ENCODE measurements at places on chromosomes 13 and 19.

GRCh38 chr13:106381091-106381490, 154.4 kb downstream of the EFNB2 start:
- no peak for DNase-seq

- no peak for DNase-seq
Measured at GRCh38 chr19:43682824-43683661, 13.1 kb upstream of the PLAUR start.

GRCh38 chr13:23922005-23922932, 25.0 kb upstream of the C1QTNF9B start:
- DNase-seq = no peak

DNA sequence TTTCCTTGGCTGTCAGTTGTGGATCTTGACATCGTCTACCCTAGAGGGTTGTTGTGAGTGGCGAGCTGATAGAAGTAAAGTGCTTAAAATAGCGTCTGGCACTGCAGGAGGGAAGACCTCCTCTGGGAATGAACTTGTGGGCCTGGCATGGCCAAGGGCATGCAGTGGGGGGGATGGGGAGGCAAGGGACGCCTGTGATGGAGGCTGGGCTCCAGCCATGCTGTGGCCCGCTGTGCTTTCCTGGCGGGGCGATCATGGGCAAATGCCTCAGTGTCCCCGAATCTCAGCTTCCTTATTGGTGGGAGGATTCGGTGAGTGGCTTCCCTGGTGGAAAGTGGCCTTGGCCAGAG, 10.7 kb downstream of the CARM1 start:
- no peak for DNase-seq

- DNase-seq = no peak
Measured at GRCh38 chr19:49758292-49758691, 4.8 kb downstream of the TSKS start.

- DNase-seq = no peak
Measured at GRCh38 chr13:83125791-83126190, 756.5 kb downstream of the SLITRK1 start.

- no peak for DNase-seq
Measured at GRCh38 chr19:7349961-7350711, 1.4 kb downstream of the ARHGEF18 start.

DNA sequence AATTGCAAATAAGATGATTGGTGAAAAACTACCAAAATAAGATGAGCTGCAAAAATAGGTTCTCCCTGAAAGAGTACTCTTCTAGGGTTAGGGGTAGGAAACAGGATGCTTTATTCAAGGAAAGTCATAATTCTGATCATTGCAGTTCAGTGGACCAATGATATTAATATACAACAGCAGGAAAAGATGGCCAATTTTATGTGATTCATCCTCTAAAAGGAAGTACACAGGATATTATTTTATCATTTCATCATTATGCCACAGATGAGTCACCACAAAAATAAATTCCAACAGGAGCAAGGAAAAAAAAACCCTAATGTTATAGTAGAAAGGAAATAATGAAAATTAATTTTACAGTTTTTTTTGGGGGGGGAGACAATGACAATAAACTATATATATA, 205.0 kb downstream of the NALCN start:
- no peak for DNase-seq

DNA sequence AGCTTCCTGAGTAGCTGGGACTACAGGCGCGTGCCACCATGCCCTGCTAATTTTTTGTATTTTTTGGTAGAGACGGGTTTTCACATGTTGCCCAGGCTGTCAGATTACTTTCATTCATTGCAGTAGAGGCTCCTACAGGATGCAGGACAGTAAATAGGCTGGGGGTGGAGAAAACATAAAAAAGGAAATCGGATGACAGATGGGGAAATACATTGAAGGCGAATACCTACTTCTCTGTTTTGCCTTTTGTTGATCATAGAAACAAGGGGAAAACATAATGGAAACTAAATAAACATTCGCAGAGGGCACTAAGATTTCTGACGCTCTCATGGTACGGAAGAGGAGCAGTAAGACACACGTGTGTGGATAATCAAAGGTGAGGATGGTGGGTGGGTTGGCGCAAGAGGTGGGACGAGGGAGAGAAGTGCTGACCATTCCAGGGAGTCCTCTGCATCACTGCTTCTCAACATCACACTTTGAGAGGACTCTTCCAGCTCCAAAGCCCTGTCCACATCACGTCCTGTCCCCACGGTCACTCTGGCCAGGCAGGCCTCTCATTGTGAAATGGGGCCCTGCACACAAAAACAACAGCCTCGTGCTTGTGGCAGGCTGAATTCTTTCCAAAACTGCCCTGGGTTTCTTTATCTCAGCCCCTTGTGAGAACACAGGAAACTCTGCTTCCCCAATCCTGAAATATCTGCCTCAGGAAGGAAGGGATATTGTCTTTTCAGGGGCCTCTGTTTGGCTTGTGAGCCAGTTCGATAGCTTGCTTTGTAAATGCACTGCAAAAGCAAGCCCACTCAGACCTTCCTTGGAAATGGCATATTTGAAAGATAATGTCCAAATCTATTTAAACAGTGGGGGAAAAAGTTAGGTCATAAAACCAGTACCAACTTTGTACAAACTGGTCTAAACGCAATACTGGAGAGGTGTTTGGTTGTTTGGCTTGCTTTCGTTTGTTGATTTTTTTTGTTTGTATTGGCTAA, 188.5 kb downstream of the FOXO1 start:
- no peak for DNase-seq

DNA sequence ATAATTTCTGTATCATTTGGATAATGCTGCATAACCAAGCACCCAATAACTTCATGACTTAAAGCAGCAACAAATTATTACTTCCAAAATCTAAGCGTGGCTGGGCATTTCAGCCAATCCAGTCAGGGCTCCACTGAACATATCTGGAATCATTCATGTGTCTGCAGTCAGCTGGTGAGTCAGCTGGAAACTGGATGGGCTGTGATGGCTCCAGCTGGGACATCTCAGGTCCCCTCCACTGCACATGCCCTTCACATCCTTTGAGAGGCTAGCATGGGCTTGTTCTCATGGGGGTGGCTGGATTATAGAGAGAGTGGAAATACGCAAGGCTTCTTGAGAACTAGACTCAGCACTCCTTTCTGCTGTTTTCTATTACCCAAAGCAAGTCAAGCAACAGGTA, 961.9 kb downstream of the DIAPH3 start:
- no peak for DNase-seq

- no peak for DNase-seq
Measured at GRCh38 chr13:23510544-23510916, 59.7 kb upstream of the TNFRSF19 start.

DNA sequence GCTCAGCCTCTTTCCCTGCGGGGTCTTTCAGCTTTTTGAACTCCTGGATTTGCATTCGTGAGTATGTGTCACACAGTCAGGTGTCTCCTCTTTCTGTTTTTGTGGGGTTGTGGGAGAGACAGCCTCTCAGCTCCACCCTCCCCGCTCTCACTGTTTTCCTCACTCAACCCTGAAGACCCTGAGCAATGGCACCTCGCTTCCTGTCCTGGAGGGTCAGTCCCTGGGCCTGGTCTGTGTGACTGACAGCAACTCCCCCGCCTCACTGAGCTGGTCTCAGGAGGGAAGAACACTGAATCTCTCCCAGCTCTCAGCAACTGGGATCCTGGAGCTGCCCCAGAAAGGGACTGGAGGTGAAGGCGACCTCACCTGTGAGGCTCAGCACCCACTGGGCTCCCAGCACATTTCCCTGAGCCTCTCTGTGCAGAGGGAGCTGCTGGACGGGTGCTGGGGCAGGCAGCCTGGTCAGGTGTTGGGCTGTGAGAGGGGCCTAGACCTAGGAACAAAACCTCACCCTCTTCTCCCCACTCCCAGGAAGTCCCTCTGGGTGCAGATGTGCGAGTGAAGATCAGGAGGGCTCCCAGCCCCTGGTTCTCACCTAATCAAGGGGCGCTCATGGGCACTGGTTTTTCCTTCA, 4.2 kb upstream of the SIGLEC7 start:
- DNase-seq = no peak

GRCh38 chr19:18789883-18790565, 1.1 kb downstream of the COMP start:
- peak; percentile 12 for DNase-seq

- no peak for DNase-seq
Measured at GRCh38 chr19:13937479-13938300, 527 bp downstream of the PODNL1 start.

DNA sequence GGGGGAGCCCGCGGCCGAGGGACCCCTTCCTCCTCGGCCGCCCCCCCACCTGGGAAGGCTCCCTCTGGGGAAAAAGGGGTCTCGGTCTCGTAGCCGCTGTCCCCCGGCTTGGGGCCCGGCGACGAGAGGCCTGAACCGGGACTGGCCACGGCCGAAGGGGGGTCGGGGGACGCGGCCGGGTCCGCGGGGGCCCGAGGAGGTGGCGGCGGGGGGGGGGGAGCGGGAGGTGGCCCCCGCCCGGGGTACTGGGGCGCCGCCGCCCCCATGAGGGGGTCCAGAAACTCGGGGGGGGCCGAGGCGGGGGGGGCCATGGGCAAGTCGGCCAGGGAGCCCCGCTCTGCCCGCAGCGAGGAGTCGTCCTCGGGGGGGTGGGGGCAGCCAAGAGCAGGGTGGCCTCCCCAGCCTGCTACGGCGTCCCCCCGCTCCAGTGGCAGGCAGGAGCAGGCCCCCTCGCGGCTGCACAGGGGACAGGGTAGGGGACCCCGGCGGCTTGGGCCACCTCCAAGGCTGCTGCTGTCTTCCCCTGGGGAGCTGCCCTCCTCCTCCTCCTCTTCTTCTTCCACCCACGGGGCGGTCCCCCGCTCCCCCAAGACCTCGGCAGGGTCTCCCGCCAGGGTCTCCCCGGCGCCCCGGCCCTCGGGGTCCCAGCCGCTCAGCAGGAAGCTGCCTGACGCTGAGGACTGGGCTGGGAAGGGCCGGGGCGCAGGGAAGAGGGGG, 12.9 kb downstream of the LMTK3 start:
- DNase-seq = no peak

DNA sequence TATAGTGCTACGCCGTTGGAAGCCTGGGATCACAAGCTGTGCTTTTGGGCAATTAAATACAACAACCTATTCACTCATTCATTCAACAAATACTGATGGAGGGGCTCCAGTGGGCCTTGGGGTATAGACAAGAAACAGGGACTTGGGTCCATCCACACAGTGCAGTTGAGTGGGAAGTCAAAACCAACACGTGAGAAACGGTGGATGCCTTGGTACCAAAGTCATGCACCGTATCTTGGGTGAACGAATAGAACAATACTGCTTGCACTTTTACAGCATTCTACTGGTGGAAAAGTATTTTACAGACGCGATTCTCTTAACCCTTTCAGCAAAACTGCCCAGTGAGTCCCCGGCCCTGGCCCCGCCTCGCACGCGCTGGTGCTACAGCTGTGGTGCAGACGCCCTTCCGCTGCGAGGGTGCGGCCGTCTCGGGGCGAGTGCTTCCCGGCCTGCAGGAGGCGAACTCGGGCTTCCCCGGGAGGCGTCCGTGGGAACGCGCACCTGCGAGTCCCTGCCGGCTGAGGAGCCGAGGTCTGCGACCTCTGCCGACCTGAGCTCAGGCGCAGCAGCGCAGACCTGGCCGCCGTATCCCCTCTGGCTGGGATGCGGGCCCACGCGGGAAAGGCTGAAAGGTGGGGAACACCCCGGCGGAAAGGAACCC, 8.3 kb downstream of the TNFRSF19 start:
- no peak for DNase-seq

DNA sequence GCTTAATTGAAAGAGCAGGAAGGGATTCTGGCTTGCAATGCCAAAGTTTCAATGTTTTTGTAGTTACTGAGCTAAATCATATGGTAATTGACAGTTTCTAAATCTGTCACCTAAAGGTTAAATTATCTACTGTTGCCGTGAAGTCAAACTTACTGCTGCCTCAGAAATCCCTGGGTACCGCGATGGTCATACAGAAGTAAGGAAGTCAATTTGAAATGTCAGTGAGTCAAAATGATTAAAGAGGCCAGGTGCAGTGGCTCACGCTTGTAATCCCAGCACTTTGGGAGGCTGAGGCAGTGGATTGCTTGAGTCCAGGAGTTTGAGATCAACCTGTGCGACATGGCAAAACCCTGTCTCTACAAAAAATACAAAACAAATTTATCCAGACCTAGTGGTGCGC, 48.8 kb upstream of the TPM4 start:
- DNase-seq = no peak

DNA sequence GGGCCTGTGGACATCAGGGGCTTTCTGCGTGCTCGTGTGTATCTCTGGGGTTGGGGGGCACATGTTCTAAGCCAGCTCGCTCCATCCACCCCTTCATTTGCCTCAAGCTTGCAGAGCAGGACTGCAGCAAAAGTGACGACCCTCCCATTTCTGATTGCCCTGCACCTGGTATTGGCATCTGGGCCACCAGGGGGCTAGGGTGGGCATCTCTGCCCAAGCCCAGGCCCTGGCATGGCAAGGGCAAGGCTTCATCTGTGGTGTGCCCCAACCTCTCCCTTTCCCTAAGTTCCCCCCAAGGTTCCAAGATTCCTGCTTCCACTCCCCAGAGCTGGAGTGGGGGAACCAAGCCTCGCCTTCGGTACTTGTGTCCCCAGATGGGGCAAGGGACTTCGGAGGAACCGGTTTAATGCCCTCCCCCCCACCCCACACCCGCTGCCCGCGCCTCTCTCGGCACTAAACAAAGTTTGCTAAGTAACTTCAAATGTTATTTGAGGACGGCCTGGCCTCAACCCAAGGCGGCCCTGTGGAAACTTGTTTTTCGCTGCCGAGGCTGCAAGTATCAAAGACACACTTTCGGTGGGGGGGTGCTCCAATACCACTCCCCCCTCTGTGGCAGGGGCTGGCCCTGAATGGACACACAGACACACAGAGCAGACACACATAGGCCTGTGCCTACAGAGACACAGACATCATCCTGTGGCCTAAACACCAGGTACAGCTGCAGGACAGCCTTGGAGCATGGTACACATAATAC, 12.2 kb downstream of the NFIX start:
- no peak for DNase-seq

- no peak for DNase-seq
Measured at GRCh38 chr13:97121894-97122293, 100.2 kb upstream of the MBNL2 start.

GRCh38 chr19:56988299-56988698, 131.5 kb upstream of the USP29 start:
- DNase-seq = no peak

DNA sequence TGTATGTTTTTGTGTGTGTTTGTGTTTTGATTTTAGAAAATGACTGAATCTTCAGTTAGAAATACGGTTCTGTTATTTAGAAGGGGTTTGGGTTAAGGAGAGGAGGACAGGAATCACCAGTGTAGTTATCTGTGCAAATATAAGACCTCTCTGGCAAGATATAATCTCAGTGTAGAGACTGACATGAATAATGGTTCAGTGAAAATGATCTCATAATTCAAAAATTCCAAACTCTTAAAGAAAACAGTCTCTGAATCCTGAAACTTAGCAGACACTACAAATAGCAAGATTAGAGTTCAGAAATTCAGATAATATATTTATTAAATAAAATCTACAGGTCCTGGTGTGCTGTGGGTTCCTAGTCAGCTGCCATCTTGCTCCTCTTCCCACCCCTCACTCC, 73.5 kb downstream of the PDS5B start:
- no peak for DNase-seq

All from DMS79 (cell line).